ENCODE measurements at places on chromosomes 5 and 9.

DNA sequence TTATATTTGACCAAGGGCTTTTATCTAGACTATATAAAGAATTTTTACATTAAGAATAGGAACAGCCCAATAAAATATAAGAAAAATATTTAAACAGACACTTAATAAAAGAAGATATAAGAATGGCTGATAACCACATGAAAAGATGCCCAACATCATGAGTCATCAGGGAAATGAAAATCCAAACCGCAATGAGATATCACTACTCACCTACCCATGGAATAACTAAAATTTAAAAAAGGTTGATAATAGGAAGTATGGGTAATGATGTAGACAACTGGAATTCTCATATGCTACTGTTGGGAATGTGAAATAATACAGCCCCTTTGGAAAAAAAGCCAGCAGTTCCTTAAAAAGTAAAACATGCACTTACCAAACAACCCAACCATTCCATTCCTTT, 206.9 kb upstream of the PCSK5 start:
- DNase-seq, result no peak

GRCh38 chr9:72598639-72599038, 77.2 kb downstream of the TMC1 start:
- no peak for DNase-seq

DNA sequence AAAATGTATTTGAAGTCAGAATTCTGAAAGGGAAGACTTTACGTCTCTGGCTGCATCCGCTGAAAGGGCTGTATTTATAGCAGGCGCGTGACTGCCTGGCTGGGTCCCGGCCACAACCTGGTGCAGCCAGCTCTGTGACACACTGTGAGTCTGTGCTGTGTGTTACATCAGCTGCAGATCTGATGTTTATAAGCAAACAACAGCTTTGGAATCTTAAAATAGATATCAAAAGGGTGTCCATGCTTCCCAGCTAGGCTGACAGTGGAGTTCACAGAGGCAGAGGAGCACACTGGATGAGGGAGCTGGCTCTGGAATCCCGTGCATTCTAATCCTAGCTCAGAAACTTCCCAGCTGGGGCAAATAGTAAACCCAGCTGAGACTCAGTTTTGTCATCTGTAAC, 433.4 kb upstream of the BRINP1 start:
- no peak for DNase-seq

DNA sequence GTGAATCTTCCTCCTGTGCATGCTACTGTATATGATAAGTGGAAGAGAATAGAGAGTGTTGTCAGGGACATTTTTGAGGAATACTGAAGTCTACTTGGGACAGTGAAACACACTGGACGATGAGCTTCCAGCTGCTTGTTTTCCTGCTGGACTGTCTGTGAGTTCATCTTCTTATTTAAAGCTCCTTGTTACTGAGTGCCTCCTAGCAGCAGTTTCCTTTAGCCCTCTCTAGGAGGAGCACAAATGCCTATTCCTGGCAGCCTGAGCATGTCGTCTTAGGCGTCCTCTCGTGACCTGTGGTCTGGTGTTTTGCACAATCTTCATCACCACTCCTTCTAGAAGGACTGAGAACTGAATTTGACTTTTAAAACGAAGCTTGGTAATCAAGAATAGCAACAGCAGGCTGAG, 43.8 kb downstream of the ANKRD33B start:
- DNase-seq, result no peak

GRCh38 chr9:130117816-130118632, 54.2 kb upstream of the NCS1 start:
- no peak for DNase-seq

- DNase-seq, result no peak
These were observed 259.8 kb upstream of the KIF2A start for GRCh38 chr5:62046191-62046590.

GRCh38 chr9:99419070-99419469, 197.0 kb downstream of the SEC61B start:
- no peak for DNase-seq

DNA sequence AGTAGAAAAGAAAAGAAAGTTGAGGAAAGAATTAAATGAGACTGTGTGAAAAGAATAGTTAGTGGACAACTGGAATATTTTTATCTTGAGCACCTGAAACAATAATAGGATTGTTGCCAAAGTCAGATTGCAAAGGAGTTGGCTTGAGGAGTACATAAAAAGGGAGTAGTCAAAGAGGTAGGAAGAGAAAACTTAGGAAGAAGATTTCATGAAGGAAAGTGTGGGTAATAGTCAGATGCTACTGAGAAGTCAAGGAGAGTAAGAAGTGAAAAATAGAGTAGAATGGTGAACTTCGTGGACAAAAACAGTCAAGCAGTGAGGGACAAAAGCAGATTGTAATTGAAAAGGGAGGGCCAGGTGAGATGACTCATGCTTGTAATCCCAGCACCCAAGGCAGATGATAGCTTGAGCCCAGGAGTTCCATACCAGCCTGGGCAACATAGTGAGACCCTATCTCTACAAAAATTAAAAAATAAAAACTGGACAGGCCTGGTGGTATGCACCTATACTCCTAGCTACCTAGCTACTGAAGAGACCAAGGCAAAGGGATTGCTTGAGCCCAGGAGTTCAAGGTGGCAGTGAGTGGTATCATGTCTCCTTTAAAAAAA, 178.9 kb downstream of the NIPBL start:
- DNase-seq, result no peak

GRCh38 chr5:33043343-33043997, 332.3 kb downstream of the NPR3 start:
- DNase-seq, result no peak

- peak; percentile 13 for DNase-seq
These were observed 11.2 kb upstream of the PCDH1 start for GRCh38 chr5:141889282-141889871.

DNA sequence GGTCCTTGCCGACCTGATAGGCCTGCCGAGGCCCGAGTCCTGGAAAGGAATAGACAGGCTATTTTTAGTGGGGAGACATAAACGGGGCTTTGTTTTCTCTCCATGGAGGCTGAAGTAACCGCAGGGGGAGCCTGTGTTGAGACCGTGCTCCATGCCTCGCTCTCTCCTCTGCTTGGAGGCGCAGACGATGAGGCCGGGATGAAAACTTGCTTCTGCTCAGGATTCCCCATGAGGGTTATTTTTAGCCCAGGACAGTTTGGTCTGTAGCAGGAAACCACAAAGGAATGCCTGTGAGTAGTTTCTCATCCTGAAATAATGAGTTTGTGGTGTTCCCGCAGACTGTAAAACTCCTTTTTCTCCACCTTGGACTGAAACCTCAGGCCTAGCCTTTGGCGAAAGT, 81.9 kb upstream of the RARS1 start:
- no peak for DNase-seq

DNA sequence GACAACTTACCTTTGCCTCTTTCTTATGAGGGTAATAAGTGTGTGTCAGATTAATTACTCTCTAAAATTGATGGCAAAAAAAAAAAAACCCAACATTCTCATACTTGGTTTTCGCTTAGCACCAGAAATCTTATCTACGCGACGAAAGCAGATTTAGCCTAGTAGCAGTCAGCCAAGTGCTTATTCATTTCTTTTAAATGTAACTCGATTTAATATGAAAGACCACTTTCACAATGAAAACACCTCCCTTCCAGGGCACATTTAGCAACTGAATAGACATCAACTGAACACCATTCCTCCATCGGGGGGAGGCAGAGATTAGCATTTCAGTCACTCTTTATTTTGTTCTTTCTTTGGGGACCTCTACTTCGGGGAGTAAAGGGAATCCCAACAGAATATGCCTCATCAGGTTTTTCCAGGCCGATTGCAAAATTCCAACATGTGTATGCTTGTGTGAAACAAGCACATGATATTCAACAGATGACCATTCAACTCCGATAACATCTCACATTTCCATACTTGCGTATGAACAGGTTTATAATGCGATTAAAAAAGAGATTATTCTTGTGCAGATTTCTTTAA, 124.1 kb upstream of the RETREG1 start:
- no peak for DNase-seq

GRCh38 chr5:31213257-31213656, 19.8 kb downstream of the CDH6 start:
- DNase-seq, result no peak

DNA sequence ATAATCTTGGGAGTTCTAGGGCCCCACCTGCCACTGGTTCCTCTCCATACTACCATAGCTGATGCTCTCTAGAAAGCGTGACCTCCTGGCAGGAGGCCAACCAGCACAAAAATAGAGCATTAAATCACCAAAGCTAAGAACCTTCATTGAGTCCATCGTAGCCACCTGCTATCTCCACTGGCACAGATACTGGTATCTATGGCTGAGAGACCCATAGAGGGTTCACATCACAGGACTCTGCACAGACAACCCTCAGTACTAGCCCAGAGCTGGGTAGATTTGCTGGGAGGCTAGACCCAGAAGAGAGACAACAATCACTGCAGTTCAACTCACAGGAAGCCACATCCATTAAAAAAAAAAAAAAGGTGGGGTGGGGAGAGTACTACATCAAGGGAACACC, 509.1 kb downstream of the DTWD2 start:
- DNase-seq, result no peak

GRCh38 chr5:172839669-172840431, 5.8 kb downstream of the ERGIC1 start:
- no peak for DNase-seq

DNA sequence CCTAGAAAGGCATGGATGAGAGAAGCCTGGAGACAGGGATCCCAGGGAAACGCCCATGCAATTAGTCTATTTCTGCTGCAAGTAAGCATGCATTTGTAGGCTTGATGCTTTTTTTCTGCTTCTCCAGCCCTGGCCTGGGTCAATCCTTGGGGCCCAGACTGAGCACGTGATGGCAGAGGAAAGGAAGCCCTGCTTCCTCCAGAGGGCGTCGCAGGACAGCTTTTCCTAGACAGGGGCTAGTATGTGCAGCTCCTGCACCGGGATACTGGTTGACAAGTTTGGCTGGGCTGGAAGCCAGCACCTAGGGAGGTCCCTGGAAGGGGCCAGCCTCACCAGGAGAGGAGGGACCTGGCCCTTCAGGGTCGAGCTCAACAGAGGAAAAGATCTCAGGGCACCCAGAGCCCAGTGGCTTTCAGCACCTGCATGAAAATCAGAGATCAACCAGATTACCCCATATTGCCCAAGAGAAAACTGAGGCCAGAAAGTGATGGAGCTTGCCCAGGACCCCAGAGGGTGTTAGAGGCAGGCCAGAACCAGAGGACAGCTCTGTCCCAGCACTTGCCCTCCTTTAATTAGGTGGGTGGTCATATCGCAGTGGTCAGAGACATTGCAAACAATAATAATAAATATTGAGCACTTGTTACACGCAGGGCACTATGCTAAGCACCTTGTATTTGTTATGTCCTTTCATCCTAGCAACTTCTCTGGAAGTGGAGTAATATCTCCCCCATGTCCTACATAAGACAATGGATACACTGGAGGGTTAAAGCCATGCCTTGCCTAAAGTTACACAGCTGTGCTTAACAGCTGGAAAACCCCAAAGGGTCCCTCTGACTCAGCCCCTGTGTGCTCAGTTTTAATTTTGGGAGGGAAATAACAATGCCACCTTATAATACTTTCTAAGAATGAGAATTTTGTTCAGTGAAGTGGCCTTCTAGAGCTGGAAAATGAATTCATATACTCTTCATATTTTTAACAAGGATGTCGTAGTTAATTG, 67.1 kb downstream of the KLF4 start:
- DNase-seq, result peak; percentile 37

GRCh38 chr5:65924366-65925043, 1.9 kb upstream of the ERBIN start:
- no peak for DNase-seq

- DNase-seq, result no peak
These were observed 53.5 kb upstream of the FCN1 start for GRCh38 chr9:134971196-134971595.

DNA sequence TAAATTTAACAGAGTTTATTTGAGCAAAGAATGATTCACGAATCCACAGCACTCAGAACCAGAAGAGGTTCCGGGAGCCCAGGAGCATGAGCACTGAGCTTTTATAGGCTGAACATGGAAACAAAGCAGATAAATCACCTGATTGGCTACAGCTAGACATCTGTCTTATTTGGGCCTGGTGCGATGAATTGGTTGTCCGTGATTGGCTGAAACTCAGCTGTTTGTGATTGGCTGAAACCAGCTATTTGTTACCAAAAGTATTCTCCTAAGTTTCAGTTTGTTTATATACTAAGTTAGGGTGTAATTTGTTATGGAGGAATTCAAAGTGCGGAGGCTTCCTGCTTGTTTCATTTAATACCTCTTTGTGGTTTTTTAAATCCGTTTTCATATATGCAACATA, 15.8 kb upstream of the LCP2 start:
- DNase-seq, result no peak

DNA sequence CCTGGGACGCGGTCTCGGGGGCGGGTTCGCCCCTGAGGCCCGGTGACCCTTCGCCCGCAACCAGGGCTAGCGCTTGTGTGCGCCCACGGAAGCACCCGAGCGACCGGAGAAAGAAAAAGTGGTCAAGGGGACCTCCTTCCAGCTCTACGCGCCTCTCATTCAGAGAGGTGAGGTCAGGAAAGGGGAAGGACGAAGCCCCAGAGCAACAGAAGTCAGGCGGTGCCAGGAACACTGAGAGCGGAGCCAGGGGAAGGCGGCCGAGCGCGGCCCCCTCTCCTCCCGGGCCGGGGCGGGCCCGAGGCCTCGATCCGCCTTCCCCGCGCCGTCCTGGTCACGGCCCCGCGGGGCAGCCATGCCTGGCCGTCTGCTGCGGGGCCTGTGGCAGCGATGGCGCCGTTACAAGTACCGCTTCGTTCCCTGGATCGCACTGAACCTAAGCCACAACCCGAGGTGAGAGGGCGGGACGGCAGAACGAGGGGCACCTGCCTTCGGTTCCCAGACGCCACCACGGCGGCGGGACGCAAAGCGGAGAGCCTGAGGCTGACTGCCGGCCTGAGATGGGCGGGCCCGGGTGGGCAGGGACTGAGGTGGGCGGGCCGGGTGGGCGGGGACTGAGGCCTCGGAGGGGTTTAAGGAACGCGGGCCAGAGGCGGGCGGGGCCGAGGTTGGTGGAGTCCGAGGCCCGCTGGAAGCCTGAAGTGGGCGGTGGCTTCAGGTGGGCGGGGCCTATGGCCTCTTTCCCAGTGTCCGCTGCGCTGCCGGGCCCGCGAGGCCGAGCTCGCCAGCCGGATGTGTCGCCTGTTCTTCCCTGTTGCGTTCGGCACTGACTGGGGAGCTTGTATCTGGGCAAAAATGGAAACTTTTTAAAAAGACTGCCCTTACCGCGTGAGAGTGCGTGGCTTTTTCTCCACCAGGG, at the start of gene SETD9:
Gene SETD9 (plus strand): TSS at position 303 of the 916 bp plus-strand sequence. CDS start 50 bp downstream, at position 353.
- DNase-seq, result peak; percentile 95

- DNase-seq, result no peak
These were observed 10.0 kb upstream of the RETREG1 start for GRCh38 chr5:16626696-16627264.

DNA sequence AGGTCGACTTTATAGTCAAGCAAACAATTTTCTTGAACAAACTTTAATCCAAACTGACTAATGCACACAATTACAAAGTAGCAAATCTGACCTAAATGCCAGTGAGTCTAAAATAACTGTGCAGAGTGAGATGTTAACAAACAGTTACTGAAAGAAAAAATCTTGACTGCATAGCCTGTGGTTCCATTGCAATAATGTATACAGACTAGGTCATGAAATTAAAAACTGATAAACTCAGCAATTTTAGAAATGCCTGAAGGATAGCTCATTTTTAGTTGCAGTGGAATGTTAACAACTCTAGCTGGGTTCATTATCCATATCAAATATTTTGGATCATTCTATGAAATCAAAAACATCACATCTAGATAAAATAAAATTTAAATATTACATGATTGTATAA, 73.4 kb upstream of the CDH12 start:
- DNase-seq, result no peak

- no peak for DNase-seq
These were observed 22.0 kb upstream of the PIK3R1 start for GRCh38 chr5:68193481-68194036.

Data from mesothelial cell of epicardium (in vitro differentiated cells).